Kasumi-1 (cell line): ENCODE measurements at places on chromosomes 1 and 21.
A peak's percentile ranks its signal among the peaks of the same experiment; 100 is the strongest.

DNA sequence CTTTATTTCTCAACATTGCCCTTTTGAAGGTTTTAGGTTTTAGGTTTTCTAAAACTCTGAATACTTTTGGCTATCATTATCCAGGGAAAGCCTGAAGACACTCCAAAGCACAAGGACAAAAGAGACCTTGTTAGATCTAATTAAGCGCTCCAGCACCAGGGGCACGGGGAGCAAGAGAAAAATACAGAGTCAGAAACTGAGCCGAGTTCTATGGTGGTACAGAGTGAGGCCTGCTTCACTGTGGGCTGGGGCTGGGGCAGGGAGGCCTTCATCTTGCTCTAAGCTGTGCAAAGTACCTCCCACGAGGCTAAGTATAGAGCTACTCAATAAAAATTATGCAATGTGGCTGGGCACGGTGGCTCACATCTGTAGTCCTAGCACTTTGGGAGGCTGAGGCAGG is 19.7 kb upstream of the RAB4A start:
- DNase-seq: no peak

DNA sequence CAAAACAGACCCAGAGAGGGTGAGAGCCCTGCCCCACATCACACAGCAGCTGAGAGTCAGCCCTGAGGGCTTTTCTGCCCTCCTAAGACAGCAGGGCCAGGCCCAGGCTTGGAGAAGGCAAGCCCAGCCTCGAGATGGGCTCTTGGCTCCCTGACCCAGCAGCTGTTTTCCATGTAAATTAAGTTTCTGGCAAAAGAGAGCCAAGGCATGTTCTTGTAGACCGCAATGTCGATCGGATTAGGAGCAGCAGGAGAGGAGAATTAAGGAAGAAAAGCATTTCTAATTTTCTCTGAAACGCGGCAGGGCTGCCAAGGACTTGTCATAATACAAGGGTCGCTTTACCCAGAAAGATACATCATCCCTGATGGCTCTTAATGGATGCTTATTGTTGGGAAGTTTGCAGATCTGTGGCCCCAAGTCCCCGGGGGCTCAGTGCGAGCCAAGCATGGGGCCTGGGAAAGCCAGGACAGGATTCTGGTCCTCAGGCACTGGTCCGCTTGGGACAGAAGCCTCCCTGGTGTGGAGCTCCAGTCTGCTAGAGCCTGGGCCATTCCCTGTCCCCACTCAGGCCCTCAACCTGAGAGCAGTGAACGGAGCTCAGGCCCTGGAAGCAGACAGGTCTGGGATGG is 62.8 kb downstream of the DMRTB1 start:
- DNase-seq: no peak

DNA sequence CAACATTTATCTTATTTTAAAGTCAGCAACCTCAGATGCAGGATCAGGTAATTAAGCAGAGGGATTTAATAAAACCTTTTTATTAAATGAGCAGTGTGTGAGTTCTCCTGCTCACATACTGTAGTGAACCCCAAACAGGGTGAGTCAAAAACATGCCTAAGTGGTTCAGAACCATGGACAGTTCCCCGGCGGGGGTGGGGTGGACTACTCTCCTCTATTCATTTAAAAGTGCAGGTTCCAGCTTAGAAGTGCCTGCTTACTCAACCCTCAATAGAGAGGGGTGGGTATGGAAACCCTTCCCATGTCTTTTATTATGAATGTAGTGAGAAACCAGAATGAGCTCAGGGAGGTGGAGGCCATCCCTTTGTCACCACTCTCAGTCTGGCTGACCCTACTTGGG is 397.9 kb downstream of the HHAT start:
- DNase-seq: no peak

GRCh38 chr21:39660191-39660980 is 47.6 kb downstream of the B3GALT5 start:
- DNase-seq: no peak

DNA sequence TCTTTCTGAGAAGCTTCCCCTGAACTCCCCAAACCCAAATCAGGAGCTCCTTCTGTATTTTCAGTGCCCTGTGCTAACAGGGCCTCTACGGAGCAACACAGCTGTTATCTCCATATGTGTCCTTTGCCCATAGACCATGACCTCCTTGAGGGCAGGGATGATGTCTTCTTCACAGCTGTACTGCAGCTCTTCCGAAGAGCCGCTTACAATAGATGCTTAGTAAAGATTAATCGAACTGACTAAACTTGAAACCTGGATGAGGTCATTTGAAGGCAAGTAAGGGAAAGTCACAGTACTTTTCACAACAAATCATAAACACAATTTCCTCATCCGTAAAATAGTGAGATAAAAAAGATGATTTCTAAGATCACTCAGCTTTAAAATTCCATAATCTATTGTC is 4.4 kb upstream of the KCNN3 start:
- no peak for DNase-seq

DNA sequence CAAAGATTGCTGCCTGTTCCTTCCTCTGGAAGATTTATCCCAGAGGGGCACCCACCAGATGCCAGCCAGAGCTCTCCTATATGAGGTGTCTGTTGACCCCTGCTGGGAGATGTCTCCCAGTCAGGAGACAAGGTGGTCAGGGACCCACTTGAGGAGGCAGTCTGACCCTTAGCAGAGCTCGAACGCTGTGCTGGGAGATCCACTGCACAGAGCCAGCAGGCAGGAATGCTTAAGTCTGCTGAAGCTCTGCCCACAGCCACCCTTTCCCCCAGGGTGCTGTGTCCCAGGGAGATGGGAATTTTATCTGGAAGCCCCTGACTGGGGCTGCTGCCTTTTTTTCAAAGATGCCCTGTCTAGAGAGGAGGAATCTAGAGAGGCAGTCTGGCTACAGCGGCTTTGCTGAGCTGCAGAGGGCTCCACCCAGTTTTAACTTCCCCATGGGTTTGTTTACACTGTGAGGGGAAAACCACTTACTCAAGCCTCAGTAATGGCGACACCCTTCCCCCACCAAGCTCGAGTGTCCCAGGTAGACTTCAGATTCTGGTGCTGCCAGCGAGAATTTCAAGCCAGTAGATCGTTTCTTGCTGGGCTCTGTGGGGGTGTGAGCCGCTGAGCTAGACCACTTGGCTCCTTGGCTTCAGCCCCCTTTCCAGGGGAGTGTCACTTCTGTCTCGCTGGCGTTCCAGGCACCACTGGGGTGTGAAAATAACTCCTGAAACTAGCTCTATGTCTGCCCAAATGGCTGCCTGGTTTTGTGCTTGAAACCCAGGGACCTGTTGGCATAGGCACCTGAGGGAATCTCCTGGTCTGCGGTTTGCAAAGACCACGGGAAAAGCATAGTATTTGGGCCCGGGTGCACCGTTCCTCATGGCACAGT is 51.1 kb upstream of the PDC start:
- DNase-seq: peak; percentile 35

GRCh38 chr1:165490175-165490574 is 45.2 kb upstream of the RXRG start:
- DNase-seq: no peak

DNA sequence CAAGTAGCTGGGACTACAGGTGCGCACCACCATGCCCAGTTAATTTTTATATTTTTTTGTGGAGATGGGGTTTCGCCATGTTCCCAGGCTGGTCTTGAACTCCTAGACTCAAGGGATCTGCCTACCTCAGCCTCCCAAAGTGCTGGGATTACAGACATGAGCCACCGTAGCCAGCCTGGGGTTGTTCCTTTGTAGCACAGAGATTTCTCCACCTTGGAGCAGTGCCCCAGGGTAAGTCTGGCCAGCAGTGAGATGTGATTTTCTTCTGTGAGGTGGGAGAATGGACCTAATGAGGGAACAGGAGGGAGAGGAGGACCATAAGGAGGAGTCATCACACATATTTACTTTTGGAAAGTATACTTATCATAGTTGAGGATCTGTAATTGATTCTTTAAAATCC is 61.1 kb upstream of the GADD45A start:
- no peak for DNase-seq

DNA sequence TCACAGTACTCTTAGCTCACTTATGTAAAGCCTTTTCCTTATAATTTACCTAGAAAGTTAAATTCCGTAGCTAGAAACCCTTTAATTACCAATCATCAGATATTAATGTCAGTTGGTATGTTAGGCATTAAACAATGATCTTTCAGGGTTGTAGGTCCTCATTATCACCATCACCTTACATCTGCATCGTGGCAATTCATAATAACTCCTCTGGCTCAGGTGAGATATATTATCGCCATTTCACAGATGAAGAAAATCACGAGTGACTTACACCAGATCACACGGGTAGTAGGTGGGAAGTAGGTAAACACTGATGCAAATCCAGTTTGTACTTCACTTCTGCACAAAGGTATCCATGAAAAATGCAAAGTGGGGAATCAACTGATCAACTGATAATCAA is 639 bp downstream of the NUP133 start:
- DNase-seq: no peak

DNA sequence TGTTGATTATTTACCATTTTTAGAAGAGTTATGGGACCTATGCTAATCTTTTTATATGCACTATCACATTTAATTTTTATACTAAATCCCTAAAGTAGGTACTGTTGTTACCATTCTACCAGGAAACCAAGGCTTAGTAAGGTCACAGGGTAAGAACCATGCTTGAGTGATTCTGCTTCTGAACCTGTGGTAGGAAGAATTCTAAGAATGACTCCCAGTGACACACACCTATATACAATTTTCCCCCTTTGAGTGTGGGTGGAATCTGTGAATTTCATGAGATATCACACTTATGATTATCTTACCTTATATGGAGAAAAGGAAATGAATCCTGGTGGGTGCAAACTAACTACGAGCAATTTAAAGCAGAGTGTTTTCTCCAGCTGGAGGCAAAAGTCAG is 391.0 kb downstream of the USH2A start:
- no peak for DNase-seq

GRCh38 chr1:78830321-78830720 is 176.2 kb downstream of the ADGRL4 start:
- no peak for DNase-seq

GRCh38 chr1:15262706-15263105 is 15.7 kb downstream of the FHAD1 start:
- no peak for DNase-seq

GRCh38 chr1:11703357-11704193 is 12.1 kb downstream of the DRAXIN start:
- DNase-seq: no peak

- peak; percentile 26 for DNase-seq
Measured at GRCh38 chr1:55138823-55139222, 76.3 kb downstream of the USP24 start.

GRCh38 chr1:193741228-193741627 is 554.8 kb upstream of the B3GALT2 start:
- DNase-seq: no peak

GRCh38 chr1:192786576-192786975 is 22.3 kb upstream of the RGS2 start:
- DNase-seq: no peak

DNA sequence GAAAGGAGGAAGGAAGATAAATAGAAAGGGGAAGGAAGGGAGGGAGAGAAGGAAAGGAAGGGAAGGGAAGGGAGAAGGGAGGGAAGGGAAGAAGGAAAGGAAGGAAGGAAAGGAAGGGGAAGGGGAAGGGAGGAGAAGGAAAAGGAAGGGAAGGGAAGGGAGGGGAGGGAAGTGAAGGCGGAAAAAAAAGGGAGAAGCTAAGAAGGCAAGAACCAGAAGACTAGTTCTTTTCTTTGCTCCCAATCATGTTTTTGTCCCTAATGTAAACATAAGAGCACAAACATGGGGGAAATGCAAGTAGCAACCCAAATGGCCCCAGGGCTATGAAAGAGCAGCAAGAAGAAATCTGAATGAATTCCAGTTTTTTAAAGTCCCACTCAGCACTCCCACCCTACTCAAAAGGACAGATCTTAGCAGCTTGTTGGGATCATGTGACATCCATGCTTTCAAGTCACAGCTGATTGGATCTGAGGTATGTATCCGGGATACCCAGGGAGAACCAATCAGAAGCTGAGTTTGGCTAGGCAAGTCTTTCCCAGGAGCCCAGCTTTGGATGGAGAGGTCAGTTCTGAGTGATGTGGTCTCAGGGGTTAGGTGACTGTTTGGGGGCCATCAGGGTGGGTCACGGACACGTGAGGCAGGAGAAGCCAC is 24.2 kb upstream of the FHAD1 start:
- DNase-seq: no peak

- no peak for DNase-seq
Measured at GRCh38 chr1:244052016-244052727, 1.1 kb downstream of the ZBTB18 start.

GRCh38 chr21:29640080-29640508 is 299.7 kb downstream of the GRIK1 start:
- peak; percentile 54 for DNase-seq

DNA sequence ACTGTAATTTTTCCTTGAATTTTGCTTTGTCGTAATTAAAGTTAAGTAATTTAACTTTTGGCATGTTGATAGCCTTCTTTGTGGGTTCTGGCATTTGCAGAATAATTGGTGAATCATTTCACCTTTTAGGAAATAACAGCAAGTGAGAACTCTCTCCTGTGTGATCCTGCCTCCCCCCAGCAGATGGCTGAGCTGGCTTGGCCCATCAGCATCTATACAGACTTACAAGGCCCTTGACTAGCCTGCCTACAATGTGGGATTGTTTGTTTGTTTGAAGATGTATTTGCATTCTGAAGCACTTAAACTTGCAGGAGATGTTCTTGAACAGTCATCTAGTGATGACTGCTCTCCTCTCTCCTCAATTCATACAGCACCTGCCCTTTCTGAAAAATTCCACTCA is 55.9 kb downstream of the MACO1 start:
- DNase-seq: no peak

DNA sequence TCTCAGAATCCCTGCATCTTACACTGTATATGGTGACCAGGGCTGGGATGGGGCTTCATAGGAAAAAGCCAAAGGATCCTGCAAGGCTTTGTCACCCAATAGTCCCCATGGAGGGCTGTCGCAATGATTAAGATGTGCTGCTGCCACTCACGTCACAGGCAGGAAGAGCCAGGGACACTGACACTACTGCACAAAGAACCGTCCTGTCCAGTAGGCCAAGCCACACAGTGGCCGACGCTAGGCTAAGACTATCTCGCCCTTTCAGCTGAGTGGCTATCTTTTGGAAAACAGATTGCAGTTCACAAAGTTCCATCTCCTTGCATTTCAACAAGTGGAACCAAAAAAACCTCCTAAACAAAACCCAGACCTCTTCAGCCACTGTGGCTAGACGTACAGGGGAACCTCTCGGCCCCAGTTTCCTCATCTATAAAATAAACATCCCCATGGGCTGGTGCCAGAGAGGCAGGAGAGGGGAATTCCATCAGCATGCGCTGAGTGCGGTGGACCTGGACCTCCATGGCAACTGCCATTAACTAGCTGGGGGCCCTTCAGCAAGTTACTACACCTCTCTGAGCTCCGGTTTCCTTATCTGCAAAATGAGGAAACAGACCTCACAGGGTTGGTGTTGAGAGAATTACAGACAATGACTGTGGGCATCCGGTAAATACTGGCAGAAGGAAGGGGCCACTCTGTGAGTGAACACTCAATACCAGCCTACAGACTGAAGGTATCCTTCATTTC is 8.7 kb downstream of the CAPZB start:
- peak; percentile 97 for DNase-seq

DNA sequence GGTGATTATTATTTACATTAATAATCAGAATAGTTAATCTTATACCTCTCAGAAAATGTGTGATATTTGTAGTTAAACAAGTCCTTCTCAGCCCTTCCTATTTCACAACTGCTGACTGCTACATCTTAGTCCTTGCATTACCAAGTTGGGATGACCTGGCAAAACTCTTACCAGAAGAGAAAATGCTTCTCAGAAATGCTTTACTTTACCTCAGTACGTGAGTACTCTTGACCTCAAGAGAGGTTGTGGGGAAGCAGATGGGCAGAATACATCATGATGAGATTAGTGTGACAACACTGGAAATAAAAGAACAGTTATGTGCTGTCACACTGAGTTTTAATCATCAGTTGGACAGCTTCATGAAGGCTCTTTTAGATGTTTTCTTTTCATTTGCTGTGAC is 16.2 kb downstream of the CFAP126 start:
- no peak for DNase-seq
